ENCODE measurements at places on chromosomes 1 and 21. TPM values are rescaled to one million over a fixed set of nuclear protein-coding genes. Genes with fewer than 3 reads are reported as not detected.
A peak's percentile ranks its signal among the peaks of the same experiment; 100 is the strongest.

The PIK3R3 gene
- total RNA-seq = 30.2 TPM

- H3K27ac ChIP-seq = peak overlapping the region; percentile 97
- peaks cover 21% of the 10 kb centered on the region for H3K36me3 ChIP-seq
- DNase-seq = peak; percentile 26
- H3K27me3 ChIP-seq = no peaks in the 10 kb centered on the region
- H3K4me1 ChIP-seq = peaks cover 9% of the 10 kb centered on the region
Measured at GRCh38 chr1:26112407-26112775, 767 bp downstream of the PDIK1L start.

GRCh38 chr1:37325509-37326437, 148.6 kb upstream of the ZC3H12A start:
- no peak overlapping the region for H3K27ac ChIP-seq
- no peaks in the 10 kb centered on the region for H3K4me1 ChIP-seq
- H3K27me3 ChIP-seq = peaks cover 4% of the 10 kb centered on the region
- DNase-seq = no peak
- H3K36me3 ChIP-seq = no peaks in the 10 kb centered on the region
- no peak overlapping the region for H3K4me3 ChIP-seq

The ZNF496 gene
- total RNA-seq = 30.2 TPM

DNA sequence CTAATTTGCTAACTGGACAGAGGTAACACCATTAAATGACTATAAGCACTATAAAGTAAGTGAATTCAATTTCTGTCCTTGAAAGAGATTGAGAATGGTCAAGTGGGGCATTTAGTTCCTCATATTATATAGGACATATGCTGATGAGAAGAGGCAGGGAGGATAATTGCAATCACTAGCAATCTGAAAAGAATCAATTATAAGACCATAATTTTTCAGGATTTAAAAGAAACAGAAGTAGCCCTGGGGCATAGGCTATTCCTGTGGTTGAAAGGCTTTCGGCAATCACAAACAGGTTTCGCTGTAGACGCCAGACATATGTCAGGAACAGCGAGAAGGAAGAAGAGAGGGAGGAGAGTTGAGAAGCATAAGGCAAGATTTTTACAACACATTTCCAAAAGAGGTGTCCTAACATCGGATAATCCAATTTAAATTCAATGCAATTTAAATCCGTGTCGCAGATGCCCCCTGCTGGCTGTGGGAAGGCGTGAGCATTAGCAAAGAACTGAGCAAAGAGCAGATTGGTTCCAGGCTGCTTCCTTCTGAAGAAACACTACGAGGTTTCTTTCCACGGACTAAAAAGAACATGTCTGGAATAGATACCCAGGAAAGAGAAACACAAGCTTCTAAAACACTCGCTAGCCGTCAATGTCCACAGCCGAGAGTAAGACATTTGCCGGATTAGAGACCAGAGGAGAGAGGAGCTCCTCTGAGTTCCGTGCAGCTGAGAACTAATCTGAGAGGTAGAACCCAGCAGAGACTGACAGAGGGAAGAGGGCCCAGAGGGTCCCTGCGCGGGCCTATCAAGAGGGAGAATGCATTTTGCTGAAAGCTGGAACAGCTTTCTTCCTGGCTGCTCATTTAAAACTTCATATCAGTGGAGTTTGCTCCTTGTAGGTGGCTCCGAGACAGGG, 27.9 kb downstream of the RGS5 start:
- peaks cover 72% of the 10 kb centered on the region for H3K4me1 ChIP-seq
- peak; percentile 94 for DNase-seq
- H3K27ac ChIP-seq = peak overlapping the region; percentile 80

DNA sequence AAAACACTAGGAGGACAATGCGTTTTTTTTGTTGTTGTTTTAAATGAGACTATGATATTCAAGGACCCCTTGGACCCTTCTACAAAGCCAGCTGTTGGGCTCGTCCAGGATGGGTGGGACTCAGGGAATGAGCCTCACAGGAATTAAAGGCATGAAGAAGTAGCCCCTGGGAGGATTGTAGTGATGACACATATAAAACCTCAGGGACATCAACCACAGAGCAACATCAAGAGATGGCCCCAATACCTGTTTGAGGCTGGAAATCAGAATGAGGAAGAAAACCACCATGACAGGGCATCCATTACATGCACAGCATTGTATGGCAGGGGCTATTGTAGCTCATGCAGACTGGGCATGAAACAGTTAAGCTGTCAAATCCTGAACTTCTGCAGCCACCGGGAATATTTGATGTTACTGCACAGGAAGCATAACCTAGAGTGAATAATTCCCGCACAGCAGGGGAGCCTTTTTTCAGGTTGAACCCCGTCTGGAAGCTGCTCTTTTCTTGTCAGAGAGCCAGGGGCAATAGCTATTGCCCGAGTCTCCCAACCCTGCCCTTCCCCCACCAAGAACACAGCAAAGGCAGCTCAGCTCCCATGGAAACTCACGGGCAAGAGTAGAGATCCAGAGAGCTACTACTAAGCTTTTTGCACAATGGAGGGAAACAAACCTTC, 140.2 kb upstream of the FGGY start:
- peaks cover 13% of the 10 kb centered on the region for H3K4me1 ChIP-seq
- no peaks in the 10 kb centered on the region for H3K27me3 ChIP-seq
- H3K36me3 ChIP-seq = no peaks in the 10 kb centered on the region
- H3K27ac ChIP-seq = no peak overlapping the region
- DNase-seq = peak; percentile 87
- no peak overlapping the region for H3K4me3 ChIP-seq

DNA sequence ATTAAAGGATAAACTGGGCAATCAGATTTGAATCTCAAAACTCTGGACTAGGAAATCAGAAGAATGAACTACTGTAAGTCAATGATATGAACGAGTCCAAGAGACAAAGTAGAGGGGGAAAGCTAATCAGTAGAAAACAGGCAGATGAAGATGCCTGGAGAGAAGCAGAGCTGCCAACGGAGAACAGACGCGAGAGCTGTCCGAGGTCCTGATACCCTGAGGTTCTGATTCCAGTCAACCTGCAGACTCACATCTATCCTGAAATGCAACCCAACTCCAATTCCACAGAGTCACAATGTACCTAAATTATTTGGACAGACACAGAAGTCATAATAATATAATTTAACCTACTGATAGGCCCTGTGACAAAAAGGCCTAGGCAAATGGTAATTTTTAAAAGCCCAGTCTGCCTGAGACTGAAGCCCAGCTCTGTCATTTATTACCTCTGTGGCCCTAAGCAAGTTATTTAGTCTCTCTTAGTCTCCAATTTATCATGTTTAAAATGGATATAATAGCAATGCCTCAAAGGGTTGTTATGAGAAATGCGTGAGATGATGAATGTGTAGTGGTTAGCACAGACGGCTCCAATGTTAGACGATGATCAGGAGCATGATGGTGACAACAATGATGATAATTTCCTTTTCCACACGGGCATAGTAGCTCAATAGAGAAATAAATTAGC, 33.4 kb downstream of the RGS7 start:
- H3K27me3 ChIP-seq = peaks cover 5% of the 10 kb centered on the region
- H3K36me3 ChIP-seq = no peaks in the 10 kb centered on the region
- peak; percentile 11 for DNase-seq
- no peak overlapping the region for H3K27ac ChIP-seq
- H3K4me1 ChIP-seq = no peaks in the 10 kb centered on the region
- H3K4me3 ChIP-seq = no peak overlapping the region

The GUCA2B gene
- not detected for total RNA-seq

- H3K27me3 ChIP-seq = no peaks in the 10 kb centered on the region
- H3K27ac ChIP-seq = no peak overlapping the region
- H3K36me3 ChIP-seq = peaks cover 31% of the 10 kb centered on the region
- DNase-seq = no peak
- H3K4me1 ChIP-seq = peaks cover 18% of the 10 kb centered on the region
Measured at GRCh38 chr1:67690411-67690810, 5.4 kb downstream of the GADD45A start.

The MXRA8 gene
- total RNA-seq = 0.73 TPM

The C1orf94 gene
- 0.72 TPM for total RNA-seq

- H3K4me1 ChIP-seq = no peaks in the 10 kb centered on the region
- DNase-seq = peak; percentile 16
- H3K27me3 ChIP-seq = peaks cover 5% of the 10 kb centered on the region
- no peaks in the 10 kb centered on the region for H3K36me3 ChIP-seq
- no peak overlapping the region for H3K4me3 ChIP-seq
Measured at GRCh38 chr1:36977731-36978406, 56.4 kb downstream of the GRIK3 start.

- no peaks in the 10 kb centered on the region for H3K27me3 ChIP-seq
- peaks cover 6% of the 10 kb centered on the region for H3K4me1 ChIP-seq
- no peaks in the 10 kb centered on the region for H3K36me3 ChIP-seq
- H3K4me3 ChIP-seq = no peak overlapping the region
- peak; percentile 30 for DNase-seq
Measured at GRCh38 chr1:6083801-6084446, 38.2 kb downstream of the KCNAB2 start.

The MX2 gene
- not detected for total RNA-seq

The CHD1L gene
- total RNA-seq = 62.1 TPM

DNA sequence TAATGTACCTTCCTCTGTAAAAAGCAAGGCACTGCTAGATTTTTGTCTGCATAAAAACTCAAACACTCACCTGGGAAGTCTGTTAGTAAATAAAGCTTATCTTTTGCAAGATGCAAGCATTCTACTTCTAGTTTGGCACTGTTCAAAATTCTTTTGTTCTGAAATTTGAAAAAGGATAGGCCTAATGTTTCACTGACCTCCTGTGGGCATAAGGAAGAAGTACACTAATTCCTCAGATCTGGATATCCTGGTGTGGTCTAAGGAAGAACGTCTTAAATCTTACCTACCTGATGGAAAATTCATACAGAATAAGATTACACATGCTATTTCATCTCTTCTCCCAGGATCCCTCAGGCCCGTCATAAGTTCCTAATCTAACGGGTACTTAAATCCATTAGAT, 93.5 kb upstream of the CAMK1G start:
- no peaks in the 10 kb centered on the region for H3K36me3 ChIP-seq
- H3K27me3 ChIP-seq = no peaks in the 10 kb centered on the region
- DNase-seq = peak; percentile 29
- no peak overlapping the region for H3K27ac ChIP-seq
